ENCODE measurements at places on chromosomes 6 and 20. TPM values are rescaled to one million over a fixed set of nuclear protein-coding genes. Genes with fewer than 3 reads are reported as not detected.
A peak's percentile ranks its signal among the peaks of the same experiment; 100 is the strongest.

- H3K27me3 ChIP-seq = no peaks in the 10 kb centered on the region
- H3K4me3 ChIP-seq = no peak overlapping the region
- no peaks in the 10 kb centered on the region for H3K36me3 ChIP-seq
- no peak for DNase-seq
Observed at GRCh38 chr6:157978021-157978783, 3.5 kb upstream of the SYNJ2 start.

DNA sequence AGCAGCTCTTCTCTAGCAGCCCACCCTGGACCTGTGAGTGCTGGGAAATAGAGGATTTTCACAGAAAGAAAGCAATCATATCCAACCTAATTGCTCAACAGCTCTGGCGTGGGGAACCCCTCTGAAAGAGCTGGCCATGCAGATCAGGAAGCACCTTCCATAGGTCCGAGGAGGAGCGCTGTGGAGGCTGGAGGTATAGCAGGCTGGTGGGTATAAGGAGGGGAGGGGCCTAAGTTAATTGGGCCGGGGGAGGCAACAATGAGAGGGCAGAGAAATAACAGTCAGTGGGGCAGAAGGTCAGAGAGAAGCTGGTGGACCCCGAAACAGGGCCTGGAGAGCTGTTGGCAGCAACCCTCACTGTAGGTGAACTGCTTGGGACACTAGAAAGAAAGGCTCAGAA, 40.8 kb downstream of the SNRNP48 start:
- no peak overlapping the region for H3K27ac ChIP-seq
- H3K27me3 ChIP-seq = no peaks in the 10 kb centered on the region
- DNase-seq = no peak
- no peaks in the 10 kb centered on the region for H3K4me1 ChIP-seq
- no peaks in the 10 kb centered on the region for H3K36me3 ChIP-seq
- no peak overlapping the region for H3K4me3 ChIP-seq

DNA sequence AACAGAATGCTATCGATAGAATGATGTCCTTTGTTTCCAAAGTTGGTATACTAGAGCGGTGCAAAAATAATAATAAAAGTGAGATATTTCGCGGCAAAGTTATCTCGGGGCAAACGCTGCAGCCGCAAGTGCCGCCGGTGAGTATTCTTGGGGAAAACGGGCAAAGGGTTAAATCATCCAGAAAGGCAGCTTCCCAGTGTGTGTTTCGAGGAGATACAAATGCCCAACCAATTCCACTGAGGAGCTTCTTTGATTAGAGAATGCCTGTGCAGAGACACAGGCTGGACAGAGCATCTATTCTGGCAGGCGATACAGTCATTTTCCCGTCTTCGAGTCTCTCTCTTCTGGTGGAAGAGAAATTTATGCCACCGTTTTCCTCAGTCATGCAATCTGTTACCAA, 58.0 kb upstream of the MPC1 start:
- no peak for DNase-seq
- H3K27me3 ChIP-seq = no peaks in the 10 kb centered on the region
- no peaks in the 10 kb centered on the region for H3K36me3 ChIP-seq
- H3K4me3 ChIP-seq = no peak overlapping the region
- H3K27ac ChIP-seq = no peak overlapping the region

DNA sequence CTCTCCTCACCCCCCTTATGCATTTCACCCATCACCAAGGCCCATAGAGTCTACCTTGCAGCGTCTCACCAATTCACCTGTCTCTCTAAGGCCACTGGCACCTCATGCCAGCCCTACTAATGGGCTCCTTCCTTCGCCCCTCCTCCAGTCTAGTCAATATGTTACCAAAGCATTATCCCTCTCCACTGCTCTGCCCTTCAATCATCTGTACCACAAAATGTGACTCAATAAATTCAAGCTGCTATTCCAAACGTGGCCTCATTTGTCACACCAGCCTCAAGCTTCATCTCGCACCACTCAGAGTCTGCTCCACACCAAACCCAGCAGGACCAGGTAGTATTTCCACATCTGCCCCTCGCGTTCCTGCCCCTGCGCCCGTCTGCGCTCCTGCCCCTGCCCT, 21.8 kb upstream of the RPS6KA2 start:
- no peak overlapping the region for H3K27ac ChIP-seq
- no peaks in the 10 kb centered on the region for H3K27me3 ChIP-seq
- H3K4me3 ChIP-seq = no peak overlapping the region
- H3K36me3 ChIP-seq = no peaks in the 10 kb centered on the region

The C6orf15 gene
- total RNA-seq = not detected

DNA sequence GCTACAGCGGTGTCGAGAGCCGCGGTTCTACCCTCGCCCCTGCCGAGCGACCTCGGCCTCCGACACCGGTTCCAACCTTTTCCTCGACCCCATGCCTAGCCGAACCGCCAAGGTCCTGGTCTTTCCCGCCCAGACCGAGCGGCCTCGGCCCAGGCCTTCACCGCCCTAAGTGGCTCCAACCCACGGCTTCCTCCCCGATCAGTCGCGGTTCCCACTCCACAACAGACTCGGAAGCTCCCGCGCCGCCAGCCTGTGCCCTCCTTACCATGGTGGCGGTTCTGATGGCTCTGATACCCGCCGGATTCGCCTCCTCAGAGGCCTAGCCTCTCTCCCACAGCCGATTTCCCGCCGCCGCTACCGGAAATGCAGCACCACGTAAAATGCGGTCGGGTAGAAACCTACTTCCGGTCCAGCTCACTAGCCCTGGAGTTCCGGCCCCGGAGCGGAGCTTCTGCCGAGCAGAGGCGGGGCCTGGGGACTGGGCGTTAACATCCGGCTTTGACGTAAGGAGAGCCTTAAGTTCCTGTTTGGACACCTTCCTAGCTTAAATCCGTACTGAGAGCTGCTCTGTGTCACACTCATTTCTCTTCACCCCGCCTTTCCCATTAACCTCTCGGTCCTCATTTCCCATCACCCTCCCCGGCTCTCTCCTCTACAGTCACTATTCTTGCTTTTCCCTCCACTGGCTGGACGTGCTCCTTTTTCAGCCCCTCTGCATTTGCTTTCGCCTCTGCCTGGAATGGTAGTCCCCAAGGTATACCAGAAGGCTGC, at the start of gene SNRPB:
SNRPB (minus strand) TSS at position 367 of the 771 bp plus-strand sequence; CDS start at position 268, 99 bp downstream.
- H3K36me3 ChIP-seq = no peaks in the 10 kb centered on the region
- H3K4me3 ChIP-seq = peak within 1 kb of the TSS; percentile 96
- H3K27me3 ChIP-seq = no peaks in the 10 kb centered on the region
- peak; percentile 98 for DNase-seq
- H3K27ac ChIP-seq = peak within 1 kb of the TSS; percentile 94

- no peak overlapping the region for H3K4me3 ChIP-seq
- no peak for DNase-seq
- H3K27me3 ChIP-seq = no peaks in the 10 kb centered on the region
Observed at GRCh38 chr20:3102575-3103368, 18.2 kb upstream of the AVP start.

- no peaks in the 10 kb centered on the region for H3K4me1 ChIP-seq
- H3K27ac ChIP-seq = no peak overlapping the region
- DNase-seq = no peak
- no peaks in the 10 kb centered on the region for H3K27me3 ChIP-seq
Observed at GRCh38 chr6:132725947-132726607, 12.2 kb upstream of the VNN1 start.

- DNase-seq = no peak
- H3K36me3 ChIP-seq = no peaks in the 10 kb centered on the region
- no peaks in the 10 kb centered on the region for H3K4me1 ChIP-seq
- no peak overlapping the region for H3K27ac ChIP-seq
- no peak overlapping the region for H3K4me3 ChIP-seq
Observed at GRCh38 chr6:119738425-119738824, 388.9 kb upstream of the MAN1A1 start.
